ENCODE measurements at places on chromosomes 5 and 9.

GRCh38 chr9:137113385-137114159, 961 bp downstream of the DPP7 start:
- DNase-seq = no peak

DNA sequence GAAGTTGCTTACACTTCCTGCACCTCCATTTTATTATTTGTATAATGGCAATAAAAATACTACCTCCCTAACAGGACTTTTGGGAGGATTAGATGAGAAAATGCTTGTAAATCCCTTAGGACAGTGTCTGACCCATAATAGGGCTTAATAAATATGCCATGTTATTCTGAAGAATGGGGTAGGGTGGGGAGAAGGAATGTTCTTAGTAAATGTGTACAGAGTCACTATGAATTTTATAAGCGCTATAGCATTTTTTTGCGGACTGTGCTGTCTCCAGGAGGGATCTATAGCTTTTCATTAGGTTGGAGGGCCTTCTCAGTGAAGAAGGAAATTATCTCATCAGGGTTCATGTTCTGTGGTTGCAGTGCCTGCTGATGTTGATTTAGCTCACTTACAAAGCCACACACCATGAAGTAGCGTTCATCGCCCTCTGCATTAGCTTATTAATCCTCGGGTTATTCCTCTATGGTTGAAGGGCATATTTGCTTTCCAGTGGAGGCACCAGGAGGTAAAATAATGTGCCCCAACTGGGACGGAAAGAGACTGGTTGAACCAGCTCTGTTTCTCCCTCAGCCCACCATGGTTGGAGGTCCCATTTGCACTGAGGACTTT, 497.1 kb downstream of the ARHGEF28 start:
- DNase-seq = no peak

- no peak for DNase-seq
These were observed 155.9 kb upstream of the COL5A1 start for GRCh38 chr9:134485653-134486052.

DNA sequence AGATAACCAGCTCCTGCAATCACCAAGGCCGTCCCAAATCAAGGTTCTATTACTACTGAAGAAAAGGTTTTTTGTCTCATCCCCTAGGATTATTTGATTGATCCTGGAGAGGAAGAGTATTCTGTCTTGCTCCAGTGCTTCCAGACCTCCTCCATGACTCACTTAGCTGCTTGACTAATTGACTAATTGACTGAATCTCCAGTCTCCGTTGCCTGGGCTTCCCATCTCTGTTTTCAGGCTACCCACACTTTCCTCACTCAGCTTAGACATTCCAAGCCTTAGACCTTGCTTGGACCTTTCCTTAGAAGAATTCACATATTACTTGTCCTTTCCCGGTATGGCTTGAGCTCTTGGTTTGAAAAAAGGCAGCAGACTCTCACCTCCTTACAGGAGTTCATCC, 60.6 kb downstream of the FRMD3 start:
- DNase-seq = no peak

- DNase-seq = no peak
These were observed 16.4 kb upstream of the ZNF474 start for GRCh38 chr5:122112733-122113558.

DNA sequence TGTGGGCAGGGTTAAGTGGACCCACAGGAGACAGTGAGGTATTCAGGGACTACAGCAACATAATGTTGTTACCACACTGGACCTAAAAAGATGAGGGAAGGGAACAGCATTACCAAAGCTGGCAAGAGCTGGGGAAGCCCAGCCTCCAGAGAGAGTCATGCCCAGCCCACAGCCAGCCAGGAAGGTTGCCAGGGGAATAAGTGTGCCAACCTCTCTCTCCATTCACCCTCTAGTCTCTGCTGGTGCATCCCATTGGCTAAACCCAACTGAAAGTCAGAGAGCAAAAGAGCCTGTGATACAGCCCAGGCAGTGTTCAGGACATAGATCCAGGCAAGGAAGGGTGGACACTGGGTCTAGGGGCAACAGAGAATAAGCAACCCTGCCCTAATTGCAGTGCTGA, 35.8 kb upstream of the AFAP1L1 start:
- DNase-seq = no peak

DNA sequence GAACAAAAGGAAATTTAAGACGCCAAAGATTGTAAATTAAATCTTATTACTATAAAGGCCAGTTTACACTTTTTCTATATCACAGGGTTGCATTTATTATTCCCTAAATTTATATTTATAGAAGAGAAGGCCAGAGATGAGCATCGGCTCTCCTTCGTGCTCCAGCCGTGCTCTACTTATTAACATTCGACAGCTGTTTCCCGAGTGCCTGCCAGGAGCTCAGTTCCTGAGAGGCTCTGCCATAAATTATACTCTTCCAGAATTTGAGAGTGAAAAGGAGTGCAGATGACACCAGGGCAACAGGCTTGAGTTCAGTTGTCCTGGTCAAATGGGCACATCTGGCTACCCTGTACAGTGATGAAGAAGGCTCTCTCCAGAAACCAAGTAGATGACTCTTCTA, 70.1 kb downstream of the PCSK5 start:
- DNase-seq = no peak

DNA sequence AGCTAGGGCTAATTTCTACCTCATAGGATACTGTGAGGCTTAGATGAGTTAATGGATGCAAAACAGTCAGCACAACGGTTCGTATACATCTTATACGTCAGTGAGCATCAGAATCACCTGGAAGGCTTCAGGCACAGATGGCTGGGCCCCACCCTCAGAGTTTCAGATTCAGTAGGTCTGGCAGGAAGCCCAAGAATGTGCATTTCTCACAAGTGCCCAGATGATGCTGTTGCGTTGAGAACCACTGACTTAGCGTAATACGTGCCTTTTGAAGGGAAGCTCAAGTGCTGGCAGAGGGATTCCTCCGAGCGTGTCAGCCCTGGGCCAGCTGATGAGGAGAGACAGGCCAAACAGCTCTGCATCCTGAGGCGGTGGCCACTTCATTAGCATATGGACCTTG, 117.1 kb upstream of the WWC1 start:
- no peak for DNase-seq

DNA sequence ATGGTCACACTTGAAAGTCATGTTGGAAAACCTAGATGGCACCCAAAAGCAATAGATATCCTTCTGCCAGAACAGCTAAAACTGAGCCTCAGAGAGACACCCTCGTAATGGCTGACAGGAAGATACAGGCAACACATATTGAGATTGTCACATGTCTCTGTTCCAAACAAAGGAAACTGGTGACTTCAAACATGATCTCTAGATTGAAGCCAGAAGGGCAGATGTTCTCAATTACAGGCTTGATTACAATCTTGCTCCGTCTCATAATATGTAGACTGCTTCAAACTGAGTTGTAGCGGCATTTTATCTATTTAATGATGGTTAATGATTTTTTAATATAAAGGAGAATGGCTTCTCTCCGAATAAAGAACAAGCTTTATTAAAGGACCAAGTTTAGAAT, 774.3 kb downstream of the KCTD16 start:
- no peak for DNase-seq

GRCh38 chr5:154514331-154514730, 36.3 kb upstream of the HAND1 start:
- no peak for DNase-seq
